ENCODE measurements at places on chromosomes 11 and 22.

DNA sequence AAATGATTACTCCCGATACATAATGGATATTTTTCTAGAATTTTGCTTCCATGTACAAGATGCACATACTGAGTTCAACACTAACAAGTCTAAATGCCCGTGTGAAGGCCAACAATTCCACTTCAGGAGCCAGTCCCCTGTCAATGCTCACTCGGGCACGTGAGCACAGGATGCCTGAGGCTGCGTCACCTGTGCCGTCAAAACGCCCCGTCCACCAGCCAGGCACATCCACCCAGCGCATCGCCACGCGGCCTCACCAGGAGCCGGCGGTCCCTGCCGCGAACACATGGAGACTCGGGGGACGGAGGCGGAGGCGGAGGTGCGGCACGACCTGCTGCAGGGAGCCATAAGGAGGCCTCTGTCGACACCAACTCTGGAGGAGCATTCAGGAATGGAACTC lies 9.8 kb downstream of the TOLLIP start:
- no peak for DNase-seq

DNA sequence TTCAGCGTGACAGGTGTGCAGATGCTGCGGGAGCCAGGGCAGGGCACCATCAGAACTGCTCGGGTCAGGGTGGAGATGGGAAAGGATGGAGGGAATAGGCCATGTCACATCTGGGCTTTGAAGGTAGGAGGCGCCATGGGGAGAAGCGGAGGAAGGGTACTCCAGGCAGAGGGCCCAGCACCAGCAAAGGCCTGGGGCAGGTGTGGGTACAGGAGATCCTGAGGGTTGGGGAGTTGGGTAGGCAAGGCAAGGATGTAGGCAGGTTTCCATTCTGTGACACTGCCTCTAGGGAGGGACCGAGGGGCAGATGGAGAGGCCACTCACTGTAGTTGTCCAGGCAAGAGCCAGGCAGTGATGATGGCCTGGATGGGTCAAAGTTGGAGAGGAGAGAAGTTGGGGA lies 8.5 kb downstream of the EMID1 start:
- DNase-seq: no peak

GRCh38 chr11:85801527-85801926 lies 9.4 kb downstream of the SYTL2 start:
- no peak for DNase-seq

DNA sequence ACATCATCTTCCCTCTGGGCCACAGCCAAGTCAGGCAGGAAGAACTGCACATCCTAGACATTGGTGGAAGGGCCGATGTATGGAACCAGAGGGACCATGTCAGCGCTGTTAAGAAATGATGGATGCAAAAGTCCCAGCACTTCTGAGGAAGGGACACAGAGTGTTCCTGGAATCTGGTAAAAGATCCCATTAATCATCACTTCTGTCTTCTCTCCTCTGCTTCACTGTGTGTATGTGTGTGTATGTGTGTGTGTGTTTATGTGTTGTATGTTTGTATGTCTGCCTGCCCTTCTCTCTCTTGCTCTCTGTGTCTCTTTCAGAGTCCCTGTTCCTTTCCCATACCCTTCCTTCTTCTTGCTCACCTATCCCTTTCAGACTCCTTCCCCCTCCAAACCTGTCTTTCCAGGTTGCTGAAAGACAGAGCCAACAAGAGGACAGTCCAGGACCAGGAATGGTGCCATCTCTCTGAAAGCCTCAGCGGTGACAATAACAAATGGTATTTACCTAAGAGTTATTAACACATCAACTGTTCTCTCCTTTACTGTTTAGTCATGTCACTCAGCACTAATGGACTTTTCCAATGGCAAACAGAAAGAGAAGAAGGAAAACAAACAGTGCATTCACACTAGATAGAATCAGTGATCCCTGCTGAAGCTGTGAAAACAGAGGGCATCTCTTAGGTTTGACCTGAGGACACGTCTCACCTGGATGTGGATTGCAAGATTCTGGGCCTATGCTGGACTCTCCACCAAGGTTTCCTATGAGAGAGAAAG lies 47.1 kb downstream of the EHF start:
- DNase-seq: no peak

DNA sequence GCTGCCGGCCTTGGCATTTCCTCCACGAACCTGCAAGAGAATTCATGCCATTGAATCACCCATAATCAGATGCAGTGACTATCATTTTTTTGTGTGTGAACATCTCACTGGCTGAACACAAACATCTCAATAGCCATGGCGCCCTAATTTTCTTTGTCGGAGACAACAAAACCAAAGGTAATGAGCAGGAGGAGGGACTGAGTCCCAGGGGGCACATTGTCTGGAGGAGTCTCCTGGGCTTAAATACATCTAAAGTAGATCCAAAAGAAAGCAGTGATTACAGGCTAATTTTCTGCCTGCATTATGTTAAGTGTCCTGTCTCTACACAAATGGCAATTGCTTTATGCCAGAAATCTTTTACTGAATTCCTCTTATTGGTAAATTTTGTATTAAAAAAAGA lies 113.5 kb downstream of the NTM start:
- DNase-seq: no peak

- DNase-seq: no peak
These were observed 366.0 kb downstream of the RAB38 start for GRCh38 chr11:87809256-87809655.

DNA sequence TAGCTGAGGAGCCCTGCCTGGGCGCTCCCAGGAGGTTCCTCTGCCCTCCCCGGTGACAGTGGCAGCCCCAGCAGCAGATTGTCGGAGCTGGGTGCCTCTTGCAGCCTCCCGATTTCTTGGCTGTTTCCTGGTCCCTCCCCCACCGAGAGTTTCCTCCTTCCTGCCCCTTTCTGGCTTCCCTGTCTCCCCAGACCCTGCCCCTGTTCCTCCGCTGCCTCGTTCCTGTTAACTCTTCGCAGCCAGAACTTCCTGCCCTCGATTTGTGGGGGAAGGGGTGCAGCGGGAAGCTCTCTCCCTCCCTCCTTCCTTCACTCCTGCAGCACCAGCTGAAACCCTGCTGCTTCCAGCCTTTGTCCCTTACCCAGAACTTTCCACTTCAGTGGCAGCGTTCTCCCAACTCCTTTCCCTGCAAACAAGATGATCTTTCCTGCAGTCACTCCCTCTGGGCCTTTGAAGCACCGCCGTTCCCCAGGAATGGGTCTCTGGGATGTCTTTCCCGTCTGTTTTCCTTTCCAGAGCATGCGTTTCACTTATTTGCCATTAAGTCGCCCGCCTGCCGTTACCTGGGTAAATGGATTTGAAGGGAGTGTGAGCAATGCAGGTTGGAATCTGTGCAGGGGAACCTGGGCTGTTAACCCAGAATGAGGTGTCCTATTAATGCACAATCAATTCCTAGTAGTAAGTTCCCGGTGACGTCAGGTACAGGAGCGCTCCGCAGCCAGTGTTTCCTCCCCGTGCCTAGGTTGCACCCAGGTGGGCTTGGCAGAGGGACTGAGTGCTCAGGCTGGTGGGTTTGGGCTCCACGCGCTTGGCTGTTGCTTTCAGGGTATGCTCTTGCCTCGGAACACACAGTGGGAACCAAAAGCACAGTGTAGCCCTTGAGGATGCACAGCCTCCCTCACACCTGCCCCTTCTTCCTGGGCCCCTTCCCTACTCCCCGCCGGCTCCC lies 4.3 kb downstream of the GRK2 start:
- DNase-seq: no peak

- no peak for DNase-seq
These were observed 42.2 kb downstream of the TMEM123 start for GRCh38 chr11:102410382-102410784.

DNA sequence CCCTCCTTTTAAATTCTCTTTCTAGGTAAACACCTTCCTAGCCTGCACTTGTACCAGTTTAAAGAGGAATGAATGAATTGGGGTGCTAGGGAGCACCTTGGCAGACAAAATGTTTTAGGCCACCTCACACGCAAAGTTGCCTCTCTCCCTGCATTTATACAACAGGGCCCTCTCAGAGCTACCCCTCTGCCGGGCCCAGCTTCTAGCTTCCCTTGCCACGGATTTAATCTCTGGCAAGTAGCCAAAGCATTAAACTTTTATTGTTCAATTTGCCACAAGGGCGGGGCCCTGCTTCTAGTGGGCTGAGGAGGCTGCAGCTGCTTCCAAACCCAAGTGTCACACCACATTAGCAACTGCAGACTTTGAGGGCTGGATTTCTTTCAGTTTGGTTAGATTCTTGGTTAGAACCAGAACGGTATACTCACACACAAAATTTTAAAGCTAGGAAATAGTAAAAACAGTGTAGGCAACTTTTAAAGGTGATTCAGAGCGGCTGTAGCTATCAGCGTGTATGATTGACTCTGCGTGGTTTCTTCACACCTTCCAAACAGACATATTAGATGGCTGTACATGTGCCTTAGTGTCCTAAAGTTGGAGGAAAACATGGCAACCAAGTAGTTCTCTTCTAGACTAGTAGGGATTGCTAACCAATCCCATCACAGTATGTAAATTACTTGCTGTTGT lies 6.5 kb downstream of the KREMEN1 start:
- DNase-seq: no peak

- no peak for DNase-seq
These were observed 6.8 kb downstream of the CABP7 start for GRCh38 chr22:29726512-29727130.

DNA sequence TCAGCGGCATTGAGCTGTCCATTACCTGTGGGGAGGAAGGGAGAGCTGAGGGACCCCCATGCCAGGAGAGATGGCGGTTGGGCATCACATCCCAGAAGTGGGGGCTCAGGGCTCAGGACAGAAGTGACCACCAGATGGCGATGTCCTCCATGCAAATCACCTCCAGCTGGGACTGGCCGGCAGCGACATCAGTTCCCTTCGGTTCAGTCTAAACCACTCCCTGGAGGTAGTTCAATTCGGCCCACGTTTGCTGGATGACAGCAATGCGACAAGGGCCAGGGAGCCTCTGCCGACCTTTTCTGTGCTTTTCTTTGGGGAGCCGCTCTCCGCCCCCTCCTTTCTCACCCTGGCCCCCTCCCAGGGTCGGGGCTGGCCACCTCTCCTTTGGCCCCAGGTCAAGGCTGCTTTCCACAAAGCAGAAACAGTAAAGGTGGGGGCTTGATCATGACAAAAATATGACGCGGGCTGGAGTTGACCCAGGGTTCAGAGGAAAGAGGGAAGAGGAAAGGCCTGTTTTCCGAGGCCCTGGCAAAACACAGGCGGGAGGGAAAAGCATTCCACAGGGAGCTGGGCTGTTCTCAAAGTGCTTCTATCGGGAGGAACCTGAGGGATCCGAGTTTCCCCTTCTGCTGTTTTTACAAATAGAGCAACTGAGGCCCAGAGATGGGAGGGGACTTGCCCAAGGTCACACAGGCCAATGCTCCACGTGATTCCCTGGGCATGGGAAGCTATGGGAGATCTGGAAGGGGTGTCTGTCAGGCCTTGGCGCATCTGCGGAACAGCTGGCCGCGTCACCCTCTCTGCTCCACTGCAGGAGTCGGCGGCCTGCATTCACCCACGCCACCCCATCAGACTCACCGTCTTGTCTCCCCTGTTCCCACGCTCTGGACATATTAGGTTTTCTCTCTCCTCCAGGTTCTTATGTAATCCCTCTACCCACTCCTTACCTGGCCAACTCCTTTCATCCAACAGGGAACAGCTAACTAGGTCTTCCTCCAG lies 54.7 kb downstream of the FBXO7 start:
- DNase-seq: peak; percentile 66

DNA sequence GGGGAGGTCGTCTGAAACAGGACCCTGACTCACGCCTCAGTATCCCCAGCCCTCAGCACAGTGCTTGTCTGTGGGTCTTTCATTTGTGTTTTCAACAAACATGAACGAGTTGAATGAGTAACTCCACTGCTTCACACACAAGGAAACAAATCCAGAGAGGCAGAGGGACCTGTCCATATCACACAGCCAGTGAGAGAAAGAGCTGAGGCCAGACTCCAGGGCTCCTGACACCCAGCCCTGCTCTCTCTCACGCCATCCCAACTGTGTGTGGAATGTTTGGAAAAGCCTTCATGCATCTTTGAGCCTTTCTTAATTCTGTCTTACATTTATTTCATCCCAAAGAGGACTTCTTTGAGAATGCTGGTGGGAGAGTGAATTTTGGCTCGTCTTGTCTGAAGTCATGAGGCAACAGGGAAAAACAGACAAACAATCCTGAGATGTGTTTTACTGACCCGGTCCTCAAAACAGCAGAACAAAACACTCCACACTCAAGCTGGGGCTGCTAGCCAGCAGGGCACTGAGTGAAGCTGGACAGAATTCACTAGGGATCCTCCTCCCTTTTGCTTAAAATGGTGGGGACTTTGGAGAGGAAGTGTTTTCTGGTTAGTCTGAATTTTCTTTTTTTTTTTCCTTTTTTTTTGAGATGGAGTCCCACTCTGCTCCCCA lies 19.7 kb upstream of the ALG8 start:
- DNase-seq: no peak

- no peak for DNase-seq
These were observed 6.6 kb upstream of the POU2F3 start for GRCh38 chr11:120233207-120233803.

- DNase-seq: no peak
These were observed 8.4 kb upstream of the ETS1 start for GRCh38 chr11:128595775-128596174.

GRCh38 chr22:44424867-44425693 lies 73.0 kb downstream of the RTL6 start:
- DNase-seq: no peak

DNA sequence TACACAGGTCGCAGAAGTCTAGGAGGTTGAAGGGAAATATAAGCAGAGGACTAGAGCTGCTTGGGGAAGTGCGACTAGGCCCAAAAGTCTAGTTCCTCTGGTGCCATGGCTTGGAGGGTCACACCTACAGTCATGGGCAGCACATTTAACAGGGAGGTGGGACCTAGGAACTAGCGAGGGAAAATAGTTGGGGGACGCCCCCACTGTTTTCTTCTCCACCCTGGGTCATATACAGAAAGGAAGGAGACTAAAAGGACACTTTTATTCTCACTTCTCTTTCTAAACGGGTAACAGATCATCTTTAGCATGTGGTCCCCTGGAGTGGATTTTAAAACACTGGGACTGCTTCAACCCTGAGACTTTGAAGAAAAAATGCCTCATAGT lies 16.6 kb downstream of the APIP start:
- DNase-seq: no peak

GRCh38 chr11:2888266-2888968 lies 2.8 kb upstream of the CDKN1C start:
- DNase-seq: peak; percentile 86

- no peak for DNase-seq
These were observed 82.6 kb downstream of the ARHGAP20 start for GRCh38 chr11:110629594-110629993.

GRCh38 chr11:112404112-112404511 lies 143.5 kb upstream of the PLET1 start:
- no peak for DNase-seq

DNA sequence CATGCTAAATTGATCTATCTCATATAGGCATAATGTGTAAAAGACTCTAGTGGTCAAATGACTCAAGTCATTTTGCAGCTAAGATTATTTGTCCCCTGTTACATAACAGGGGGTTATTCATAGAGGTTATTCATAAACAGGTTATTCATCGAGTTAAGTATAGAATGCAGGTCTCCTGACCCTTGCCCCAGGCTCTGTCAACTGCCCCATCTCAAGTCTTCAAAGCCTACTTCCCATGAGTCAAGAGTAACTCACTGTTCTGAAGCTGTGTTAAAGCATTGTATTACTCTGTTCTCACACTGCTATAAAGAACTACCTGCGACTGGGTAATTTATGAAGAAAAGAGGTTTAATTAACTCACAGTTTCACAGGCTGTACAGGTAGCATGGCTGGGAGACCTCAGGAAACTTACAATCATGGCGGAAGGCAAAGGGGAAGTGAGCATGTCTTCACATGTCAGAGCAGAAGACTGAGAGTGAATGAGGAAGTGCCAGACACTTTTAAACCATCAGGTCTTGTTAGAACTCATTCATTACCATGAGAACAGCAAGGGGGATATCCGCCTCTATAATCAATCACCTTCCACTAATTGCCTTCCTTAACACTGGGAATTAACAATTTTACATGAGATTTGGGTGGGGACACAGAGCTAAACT lies 226.2 kb upstream of the BLID start:
- no peak for DNase-seq

All from activated CD4-positive, alpha-beta T cell treated with anti-CD3 and anti-CD28 coated beads, Interleukin-2, Interleukin-4, amounts not matched to agents 100 ng/mL and 50 ng/mL, durations not matched to agents 16 hours and 8 hours (primary cell).